A549 (cell line): ENCODE measurements at places on chromosomes 4 and X.

DNA sequence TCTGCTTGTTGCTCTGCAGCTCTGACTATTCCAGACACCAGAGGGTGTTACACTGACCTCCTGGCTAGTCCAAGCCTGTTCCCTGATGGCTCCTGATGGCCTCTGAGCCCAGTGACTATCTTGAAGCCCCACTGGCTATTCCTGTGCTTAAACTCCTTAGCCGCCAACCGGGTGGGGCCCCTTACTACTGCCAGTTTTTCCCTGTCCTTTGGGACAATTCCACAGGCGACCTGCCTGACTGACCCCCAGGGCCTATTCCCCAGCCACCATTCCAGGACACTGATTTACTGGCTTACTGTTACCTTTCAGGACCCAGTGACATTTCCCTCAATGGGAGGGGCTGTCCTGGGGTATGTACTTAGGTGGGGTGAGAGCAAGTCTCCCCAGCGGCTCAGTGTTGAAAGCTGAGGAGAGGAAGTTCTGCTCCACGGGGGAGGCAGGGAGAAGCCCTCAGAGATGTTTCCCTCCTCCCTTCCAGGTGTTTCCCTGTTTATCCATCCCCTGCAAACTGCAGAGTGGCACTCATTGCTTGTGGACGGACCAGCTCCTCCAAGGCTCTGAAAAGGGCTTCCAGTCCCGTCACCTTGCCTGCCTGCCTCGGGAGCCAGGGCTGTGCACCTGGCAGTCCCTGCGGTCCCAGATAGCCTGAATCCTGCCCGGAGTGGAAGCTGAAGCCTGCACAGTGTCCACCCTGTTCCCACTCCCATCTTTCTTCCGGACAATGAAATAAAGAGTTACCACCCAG, 4.0 kb downstream of the TIMP1 start:
- DNase-seq = no peak

- peak; percentile 28 for DNase-seq
These were observed 9.8 kb upstream of the ACOT9 start for GRCh38 chrX:23752740-23753415.

GRCh38 chr4:6115342-6115741, 85.0 kb downstream of the JAKMIP1 start:
- no peak for DNase-seq

DNA sequence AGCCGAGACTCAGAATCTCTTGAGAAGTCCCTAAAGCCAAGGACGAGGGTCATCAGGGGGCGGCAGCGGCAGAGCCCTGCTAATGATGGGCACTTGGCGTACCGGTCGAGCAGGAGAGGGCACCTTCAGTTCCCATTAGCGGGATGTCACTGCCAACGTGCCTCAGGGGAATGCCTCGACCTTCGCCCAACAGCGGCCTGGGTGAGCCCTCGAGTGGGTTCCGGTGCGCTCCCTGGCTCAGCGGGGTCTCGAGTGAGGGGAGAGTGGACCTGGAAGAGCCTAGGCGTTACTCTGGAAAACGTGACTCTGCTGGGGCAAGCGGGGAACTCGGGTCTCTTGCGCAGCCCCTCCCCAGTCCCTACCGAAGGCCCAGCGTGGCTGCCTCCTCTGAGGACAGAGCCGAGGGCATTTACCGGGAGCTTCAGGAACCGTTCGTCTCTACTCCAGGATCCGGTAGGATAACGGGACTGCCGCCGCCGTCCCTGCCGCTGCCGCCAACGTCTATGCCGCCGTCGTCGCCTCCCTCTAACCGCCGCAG, 36.9 kb downstream of the PGRMC1 start:
- DNase-seq = no peak
